Left ventricle myocardium superior (tissue), 1 donor: ENCODE measurements at places on chromosomes 3 and 15.

GRCh38 chr3:117366574-117366973, 657.0 kb downstream of the TUSC7 start:
- DNase-seq: no peak

- no peak for DNase-seq
These were observed 83.0 kb downstream of the LINGO1 start for GRCh38 chr15:77549576-77550288.

DNA sequence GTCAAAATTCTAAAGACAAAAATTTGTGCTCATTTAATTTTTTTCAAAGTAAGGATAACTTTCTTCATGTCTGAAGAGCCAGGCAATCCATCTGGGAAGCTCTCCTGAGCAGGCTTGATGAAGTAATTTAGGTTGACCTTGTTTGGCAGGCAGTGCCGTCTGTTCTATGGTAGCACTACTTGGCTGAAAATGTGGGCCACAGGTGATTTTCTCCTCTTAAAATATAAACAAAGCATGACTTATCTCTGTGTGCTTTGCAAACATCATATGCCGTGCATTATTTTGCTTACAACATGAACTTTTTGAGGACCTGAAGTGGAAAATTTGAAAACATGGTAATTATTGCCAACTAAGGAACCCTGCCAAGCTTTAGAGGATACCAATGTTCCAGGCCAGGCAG, 143.2 kb downstream of the RAP2B start:
- no peak for DNase-seq

DNA sequence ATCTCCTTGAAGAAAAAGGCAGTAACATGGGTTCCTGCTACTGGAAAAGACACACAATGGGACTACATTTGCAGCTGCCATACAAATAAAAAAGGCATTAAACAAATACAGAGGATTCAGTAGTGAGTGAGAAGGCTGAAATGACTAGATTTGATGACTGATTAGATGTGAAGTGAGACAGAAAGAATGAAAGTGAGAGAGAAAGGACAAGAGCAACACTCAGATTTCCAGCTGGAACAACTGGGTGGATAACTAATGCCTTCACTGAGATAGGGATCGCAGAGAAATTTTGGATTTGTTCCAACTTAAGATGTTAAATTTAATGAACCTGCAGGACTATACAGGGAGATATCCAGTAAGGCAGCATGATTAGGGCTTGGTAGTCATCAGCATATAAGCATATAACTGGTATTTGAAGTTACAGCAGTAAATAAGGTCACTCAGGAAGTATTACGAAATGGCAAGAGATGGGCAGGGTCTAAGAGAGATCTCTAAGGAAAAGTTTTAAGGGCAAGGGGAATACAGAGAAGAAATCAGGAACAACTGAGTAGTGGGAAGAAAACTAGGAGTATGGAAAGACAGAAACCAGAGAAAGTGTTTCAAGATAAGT, 8.2 kb downstream of the OSBPL11 start:
- no peak for DNase-seq

- no peak for DNase-seq
These were observed 10.0 kb downstream of the TIMMDC1 start for GRCh38 chr3:119508172-119508845.

DNA sequence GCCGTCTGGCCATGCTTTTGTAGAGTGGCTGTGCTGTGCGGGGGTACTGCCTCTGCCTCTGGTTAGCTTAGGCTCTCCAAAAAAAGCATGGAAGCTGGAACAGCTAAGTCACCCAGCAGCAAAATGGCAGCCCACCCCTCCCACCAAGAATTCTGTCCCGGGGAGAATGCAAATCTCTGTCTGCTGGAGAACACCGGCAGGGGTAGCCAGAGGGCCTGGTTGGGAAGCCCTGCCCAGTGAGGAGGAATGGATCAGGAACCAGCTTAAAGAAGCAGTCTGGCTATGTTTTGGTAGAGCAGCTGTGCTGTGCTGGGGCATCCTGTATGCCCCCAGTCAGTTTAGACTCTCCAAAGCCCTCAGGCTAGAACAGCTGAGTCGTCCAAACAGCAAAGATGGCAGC, 56.2 kb upstream of the PTPRG start:
- no peak for DNase-seq

DNA sequence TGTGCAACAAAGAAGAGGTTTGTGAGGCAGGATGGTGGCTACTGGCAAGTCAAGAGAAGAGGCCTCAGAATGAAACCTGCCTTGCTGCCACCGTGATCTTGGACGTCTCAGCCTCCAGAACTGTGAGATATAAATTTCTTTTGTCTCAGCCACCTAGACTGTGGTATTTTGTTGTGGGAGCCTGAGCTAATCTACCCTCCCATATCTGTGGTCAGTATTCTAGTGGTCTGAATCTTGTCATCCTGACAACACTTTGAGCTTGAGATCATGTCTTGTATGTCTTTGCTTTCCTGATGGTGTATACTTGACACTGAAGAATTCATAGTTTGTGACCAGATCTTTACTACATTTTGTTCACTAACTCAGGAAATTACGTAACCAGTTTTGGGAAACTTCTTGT, 240.6 kb upstream of the GOLIM4 start:
- no peak for DNase-seq

DNA sequence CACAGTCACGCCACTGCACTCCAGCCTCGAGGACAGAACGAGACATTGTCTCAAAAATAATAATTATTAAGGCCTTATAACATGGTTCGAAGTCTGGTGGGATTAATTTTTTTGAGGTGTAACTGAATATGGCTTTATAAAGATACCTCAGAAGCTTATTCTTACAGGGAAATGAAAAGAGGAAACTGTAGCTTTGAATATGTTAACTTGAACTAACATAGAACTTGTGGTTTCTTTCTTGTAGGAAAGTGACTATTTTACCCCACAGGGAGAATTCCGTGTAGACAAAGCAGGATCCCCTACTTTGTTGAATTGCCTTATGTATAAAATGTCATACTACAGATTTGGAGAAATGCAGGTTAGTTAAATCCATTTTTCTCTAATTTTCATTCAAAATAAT, 96.3 kb downstream of the STT3B start:
- DNase-seq: no peak

- no peak for DNase-seq
These were observed 373.4 kb downstream of the EPHA6 start for GRCh38 chr3:97187771-97188170.

DNA sequence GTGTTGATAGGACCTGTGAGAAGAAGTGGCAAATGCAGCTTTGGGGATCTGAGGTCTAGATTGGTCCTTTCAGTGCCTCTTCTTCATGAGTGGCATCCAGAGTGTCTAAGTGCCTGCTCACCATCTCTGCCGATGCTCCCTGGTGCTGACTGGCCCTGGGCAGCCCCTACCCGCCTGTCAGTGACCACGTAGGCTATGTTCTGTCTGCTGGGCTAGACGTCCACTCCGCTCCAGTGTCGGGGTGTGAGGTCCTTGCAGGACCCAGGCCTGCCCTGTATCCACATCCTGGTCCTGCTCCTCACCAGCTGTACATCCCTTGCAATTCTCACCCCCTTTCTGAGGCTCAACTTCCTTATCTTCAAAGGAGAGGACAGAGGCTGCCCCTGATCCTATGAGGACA, 48.3 kb upstream of the PRR23E start:
- no peak for DNase-seq

DNA sequence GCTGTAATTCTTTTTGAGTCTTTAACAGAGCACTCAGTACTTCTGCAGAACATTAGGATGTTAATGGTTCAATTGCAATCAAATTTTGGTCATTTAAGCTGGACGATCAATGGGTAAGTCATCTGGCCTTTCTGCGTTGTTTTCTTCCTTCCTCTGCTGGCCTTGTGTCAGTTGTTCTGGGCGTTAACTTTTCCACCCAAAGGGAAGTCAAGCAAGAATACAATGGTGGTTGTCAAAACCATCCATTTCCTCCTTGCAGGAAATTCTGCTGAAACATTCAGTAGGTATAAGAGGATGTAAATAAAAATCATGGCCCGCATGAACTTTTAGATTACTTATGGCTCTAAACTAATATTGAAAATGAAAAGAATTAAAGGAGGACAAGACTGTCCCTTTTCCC, 584.0 kb downstream of the GRM7 start:
- no peak for DNase-seq

DNA sequence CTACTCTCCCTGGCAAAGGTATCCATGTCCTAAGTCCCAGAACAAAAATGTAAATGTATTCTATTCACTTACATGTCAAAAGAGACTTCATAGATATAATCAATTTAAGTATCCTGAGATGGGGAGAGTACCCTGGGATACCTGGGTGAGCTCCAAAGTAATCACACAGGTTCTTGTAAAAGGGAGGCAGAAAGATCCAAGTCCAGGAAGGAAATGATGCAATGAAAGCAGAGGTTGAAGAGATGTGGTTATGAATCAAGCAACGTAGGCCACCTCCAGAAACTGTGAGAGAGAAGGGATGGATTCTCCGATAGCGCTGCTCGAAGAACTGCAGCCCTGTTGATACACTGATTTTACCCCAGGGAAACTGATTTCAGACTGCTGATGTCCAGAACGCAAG, 93.9 kb upstream of the VGLL3 start:
- DNase-seq: no peak

DNA sequence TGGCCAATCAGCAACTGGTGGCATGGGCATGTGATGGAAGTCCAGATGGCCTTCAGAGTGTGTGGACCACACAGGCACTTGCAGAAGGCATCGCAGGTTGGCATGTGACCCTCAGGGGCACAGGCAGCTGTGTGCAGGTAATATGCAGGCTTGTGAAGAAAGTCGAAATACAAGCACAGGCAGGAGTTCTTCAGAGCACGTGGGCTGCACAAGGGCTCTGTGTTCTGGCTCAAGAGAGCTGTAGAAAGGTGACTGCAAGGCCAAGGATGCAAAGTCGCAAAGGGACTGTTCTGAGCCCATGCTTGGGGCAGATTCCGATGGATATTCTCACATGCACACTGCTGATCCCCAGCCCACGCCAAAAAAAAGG, 8.3 kb downstream of the LRRC2 start:
- DNase-seq: no peak

- no peak for DNase-seq
These were observed 11.1 kb upstream of the PSTPIP1 start for GRCh38 chr15:76983590-76984375.

DNA sequence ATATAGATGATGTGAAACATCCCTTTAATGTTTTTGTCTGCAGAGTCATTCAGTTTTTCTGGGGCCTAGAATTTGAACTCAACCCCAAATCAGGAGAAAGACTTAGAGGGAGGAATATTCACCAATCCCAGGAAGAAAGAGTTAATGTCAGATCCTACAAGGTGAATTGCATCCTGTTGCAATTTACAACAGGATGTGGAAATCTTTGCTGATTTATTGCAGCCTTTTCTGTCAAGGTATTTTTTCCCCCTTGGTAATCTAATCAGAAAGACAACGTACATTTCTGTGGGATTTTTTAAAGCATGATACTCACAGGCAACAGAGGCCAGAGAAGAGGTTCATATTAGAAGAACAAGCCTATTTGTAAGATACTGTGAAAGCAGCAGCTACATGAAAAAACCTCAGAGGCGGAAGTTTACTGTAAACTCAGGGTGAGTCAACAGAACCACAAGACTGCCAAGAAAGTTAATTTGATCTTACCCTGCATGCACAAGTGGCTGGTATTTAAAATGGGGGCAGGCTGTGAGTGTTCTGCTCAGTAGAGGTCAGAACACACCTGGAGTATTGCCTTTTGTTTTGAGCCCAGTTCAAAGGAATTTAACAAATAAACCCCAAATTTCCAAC, 531.9 kb downstream of the AGBL1 start:
- no peak for DNase-seq

- DNase-seq: peak; percentile 83
These were observed 35.4 kb downstream of the PCOLCE2 start for GRCh38 chr3:142853270-142854168.
